Amniotic stem cell (primary cell): ENCODE measurements at places on chromosomes 7 and 10.

GRCh38 chr10:7409732-7410168 is 1.1 kb downstream of the SFMBT2 start:
- no peak for DNase-seq

DNA sequence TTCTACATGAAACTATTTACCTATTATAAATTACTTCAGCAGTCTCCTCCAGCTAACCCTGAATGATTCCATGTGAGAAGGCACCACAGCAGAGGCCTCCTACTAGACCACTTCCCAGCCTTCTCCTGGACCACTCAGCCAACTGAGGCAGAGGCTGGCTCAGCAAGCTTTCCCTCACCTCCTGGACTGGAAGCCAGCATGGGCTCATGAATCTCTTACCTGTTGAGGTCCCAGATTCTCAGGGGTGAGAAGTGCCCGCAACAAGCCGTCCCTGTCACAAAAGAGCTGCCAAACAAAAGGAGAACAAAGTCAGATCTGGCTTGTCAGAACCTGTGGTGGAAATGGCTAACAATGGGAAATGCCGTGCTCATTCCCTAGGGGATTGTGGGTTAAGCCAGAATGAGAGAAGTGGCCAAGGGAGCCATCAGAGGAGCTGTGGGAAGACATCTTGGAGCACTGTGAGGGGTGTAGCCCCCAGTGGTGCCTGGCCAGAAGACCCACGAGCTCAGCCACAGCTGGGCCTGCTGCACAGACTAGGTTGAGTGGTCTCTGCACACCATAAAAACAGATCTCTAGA is 36.5 kb downstream of the DPCD start:
- DNase-seq, result no peak

- no peak for DNase-seq
Measured at GRCh38 chr10:17009212-17009700, 120.4 kb downstream of the CUBN start.

DNA sequence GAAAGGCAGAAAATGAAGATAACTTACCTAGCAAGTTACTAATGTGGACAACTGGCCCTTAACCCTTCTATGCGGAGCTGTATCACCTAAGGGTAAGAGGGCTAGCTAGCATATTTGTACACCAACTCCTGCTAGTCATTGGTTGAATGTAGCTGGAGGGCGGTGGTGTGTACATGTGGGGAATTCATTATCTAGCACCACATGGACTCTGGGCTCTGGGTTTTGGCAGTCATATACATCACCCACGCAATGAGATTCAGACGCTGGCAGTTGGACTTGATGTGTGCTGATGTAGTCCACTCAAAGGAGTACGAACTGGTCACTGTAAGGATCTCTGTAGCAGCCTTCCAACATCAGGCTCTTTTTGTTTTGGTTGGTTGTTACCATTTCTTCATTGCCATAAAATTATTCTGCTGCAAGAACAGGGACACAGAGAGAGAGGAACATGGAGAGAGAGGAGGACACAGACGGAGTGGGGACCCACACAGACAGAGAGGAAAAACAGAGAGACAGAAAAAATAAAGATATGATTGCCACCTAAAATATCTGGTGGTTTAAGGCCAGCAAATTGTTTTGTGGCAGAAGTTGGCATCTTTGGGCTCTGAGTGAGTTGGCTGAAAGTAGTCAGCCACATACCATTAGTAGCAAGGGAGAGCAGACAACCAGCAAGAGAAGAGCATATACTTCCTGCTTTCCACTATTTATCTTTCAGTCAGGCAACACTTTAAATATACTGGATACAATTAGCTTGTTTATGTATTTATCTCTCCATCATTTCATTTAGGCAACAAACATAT is 76.7 kb upstream of the MTPN start:
- no peak for DNase-seq

GRCh38 chr7:43577485-43577951 is 5.4 kb upstream of the STK17A start:
- DNase-seq, result no peak

GRCh38 chr10:22856444-22857074 is 71.3 kb upstream of the ARMC3 start:
- DNase-seq, result no peak

DNA sequence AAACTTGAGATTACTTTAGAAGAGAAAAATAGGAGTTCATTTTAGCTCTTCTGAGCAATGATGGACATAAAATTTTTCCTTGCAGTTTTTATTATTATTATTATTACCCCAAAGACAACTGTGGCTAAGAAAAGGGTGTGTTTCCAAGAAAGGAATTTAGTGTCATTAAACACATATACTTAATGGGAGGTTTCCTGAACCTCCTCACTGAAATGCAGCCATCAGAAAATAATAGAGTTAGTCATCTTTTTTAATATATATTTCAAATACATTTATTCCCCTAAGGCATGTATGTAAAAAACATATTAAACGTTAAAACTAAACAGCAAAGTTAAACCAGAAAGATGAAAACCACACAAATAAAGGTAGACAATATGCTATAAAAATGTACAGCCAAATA is 66.8 kb downstream of the CRPPA start:
- DNase-seq, result no peak
